Ascending aorta (tissue), 2 donors: ENCODE measurements at places on chromosomes 1 and 21. TPM values are rescaled to one million over a fixed set of nuclear protein-coding genes. Genes with fewer than 3 reads are reported as not detected.

Gene GLIS1
- total RNA-seq = not detected

GRCh38 chr1:234515411-234515810, 36.4 kb upstream of the TARBP1 start:
- DNase-seq = no peak

DNA sequence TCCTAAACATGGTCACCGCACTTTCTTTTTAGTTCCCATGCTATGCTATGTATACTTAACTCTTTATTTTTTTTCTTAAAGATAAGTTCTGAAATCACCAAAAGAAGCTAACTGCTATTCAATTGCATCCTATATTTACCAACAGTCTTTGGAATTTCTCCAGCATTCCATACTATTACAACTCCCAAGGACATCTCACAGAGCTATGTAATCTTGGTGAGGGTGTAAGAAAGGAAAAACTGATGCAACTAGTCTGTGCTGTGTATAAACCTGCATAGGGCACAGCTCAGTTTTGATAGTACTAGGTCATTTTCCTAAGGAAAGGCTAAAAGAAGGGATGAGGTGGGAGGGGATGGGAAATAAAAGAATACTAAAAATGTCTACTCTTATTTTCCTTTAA, 78.0 kb downstream of the PTPN14 start:
- DNase-seq = no peak

GRCh38 chr1:46372431-46372830, 21.7 kb upstream of the FAAH start:
- DNase-seq = no peak

- DNase-seq = no peak
Observed at GRCh38 chr1:162710780-162711465, 78.7 kb downstream of the DDR2 start.

GRCh38 chr1:153547560-153548551, 1.2 kb downstream of the S100A3 start:
- no peak for DNase-seq
